Osteocyte (in vitro differentiated cells): ENCODE measurements at places on chromosomes 2 and 18.

DNA sequence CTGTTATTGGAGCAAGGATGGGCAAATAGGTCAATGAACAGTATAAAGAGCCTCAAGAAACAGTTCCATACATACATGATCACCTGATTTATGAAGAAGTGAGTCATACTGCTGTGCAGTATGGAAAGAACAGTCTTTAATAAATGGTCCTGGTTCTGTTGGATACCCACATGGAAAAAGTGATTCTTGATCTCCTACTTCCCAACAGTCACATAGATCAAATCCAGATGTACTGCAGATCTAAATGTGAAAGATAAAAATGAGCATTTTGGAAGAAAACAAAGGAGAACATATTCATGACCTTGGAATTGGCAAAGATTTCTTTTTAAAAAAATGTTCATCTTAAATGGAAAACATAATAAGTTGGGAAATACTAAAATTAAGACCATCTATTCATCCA is 75.8 kb downstream of the CCDC148 start:
- no peak for DNase-seq

DNA sequence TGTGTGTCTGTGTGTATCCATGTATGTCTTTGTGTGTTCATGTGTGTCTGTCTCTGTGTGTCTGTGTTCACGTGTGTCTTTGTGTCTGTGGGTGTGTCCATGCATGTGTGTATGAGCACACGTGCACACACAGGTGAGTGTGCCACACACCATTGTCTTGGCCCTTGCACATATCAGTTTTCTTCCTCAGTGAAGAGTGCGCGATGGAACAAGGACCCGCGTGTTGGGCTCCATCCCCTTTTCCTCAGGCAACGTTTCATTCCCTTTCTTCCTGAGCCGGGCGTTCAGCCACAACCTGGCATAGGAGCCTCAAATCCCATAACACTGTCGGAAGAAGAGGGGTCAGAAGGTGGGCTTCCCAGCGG is 74.3 kb downstream of the PTGR3 start:
- DNase-seq: no peak

GRCh38 chr2:51673628-51674027 is 641.7 kb upstream of the NRXN1 start:
- no peak for DNase-seq

DNA sequence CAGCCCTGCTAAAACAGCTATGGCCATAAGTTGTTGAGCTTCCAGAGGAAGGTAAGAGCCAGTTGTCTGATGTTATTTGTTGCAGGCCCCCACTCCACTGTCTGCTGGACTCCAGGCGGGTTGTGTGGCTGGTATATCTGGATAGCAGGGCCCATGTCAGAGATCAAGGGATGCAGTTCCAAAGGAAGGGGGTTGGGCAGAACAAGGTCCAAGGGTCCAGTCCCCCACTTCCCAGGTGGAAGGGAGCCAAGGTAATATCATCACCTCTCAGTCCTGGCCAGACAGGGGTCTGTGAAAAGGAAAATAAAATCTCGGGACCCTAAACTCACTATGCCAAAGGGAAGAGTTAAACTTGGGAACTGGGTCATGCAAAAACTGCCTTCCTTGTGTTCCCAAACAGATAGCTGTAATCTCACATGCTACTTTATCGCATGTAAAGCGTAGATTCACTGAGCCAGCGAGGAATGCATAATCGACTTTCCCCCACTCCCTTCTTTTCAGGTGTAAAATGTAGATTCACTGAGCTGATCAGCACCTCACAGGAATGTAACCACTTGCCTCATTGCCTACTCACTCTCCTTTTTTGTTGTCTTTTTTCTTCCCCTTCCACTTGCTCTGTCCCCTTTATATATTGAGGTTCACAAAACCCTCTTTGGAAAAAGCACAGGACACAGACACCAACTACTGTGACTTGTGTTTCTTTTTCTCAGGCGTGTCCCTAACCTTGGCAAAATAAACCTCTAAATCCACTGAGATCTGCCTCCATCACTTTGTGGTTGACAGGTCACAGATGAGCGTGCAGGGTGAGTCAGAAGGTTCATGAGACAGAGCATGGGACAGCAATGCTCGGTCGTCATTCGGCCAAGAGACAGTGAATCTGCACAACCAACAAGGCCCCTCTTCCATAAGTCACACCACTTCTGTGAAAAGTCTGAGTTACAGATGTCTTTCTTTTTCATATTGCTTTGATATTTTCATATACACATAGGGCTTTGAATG is 255.3 kb upstream of the SIX2 start:
- DNase-seq: no peak

- DNase-seq: peak; percentile 2
These were observed 292.8 kb downstream of the EN1 start for GRCh38 chr2:118554616-118555015.

- peak; percentile 87 for DNase-seq
These were observed 681 bp upstream of the ROCK2 start for GRCh38 chr2:11344956-11345677.

DNA sequence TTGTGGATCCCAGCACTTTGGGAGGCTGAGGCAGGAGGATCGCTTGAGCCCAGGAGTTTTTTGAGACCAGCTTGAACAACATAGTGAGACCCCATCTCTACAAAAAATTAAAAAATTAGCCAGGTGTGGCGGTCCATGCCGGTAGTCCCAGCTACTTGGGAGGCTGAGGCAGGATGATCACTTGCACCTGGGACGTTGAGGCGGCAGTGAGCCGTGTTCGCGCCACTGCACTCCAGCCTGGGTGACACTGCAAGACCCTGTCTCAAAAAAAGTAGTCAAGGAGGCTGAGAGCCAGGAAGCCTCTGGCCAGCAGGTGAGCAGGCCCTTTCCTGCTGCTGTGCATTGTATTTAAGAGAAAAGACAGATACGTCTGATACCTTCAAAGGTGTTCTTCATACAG is 11.1 kb upstream of the PROC start:
- DNase-seq: no peak

GRCh38 chr2:28438532-28439063 is 45.9 kb downstream of the FOSL2 start:
- no peak for DNase-seq

- no peak for DNase-seq
These were observed 1102.8 kb upstream of the KLHL29 start for GRCh38 chr2:22282220-22282619.

- no peak for DNase-seq
These were observed 92.1 kb downstream of the SMAD7 start for GRCh38 chr18:48858676-48859075.

- no peak for DNase-seq
These were observed 106.8 kb downstream of the ASAP2 start for GRCh38 chr2:9313443-9313842.

DNA sequence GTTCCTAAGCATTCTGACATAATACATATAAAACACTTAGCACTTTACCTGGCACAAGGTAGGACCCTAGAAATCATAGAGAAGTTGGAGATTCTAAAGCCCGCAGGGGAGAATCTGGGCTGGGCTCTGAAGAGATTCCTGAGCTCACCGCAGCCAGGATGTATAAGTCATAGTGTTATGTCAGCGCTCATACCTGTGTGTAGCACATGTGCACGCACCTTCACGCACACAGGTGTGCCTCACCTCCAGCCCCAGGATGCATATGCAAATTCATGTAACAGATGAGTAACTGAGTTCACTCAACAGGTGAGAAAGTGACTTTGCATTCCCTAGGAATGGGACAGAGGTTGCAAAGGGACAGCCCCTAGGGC is 7.9 kb upstream of the SDC1 start:
- peak; percentile 54 for DNase-seq

DNA sequence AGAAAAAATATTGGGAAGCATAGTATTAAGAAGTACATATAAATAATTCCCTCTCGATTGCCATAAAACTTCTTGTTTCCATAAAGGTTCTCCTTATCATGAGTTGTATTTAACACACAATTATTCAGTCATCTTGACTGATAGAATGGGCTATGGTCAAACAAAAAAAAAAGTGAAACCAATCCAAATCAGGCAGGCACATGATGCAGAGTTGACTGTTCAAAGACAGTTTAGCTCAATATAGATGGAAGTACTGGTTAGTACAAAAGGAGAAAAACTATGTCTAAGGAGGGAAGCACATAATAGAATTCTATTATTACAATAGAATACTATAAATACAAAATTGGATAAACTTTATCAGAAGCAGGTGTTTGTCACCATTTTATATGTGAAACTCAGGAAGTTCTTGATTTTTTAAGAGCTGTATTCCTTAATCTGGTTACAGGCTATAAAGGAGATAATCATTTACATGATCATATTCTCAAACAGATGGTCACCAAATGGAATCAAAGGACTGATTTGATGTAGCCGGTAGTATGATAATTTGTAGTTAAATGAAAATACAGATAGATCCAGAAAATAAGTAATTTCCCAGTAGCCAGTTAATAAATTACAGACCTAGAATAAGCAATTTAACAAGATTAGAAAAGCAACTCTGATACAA is 18.2 kb upstream of the CALCRL start:
- DNase-seq: no peak

- DNase-seq: no peak
These were observed 263.2 kb downstream of the MEIS1 start for GRCh38 chr2:66698091-66698490.

- peak; percentile 91 for DNase-seq
These were observed 137.6 kb downstream of the COPS8 start for GRCh38 chr2:237223201-237223861.

DNA sequence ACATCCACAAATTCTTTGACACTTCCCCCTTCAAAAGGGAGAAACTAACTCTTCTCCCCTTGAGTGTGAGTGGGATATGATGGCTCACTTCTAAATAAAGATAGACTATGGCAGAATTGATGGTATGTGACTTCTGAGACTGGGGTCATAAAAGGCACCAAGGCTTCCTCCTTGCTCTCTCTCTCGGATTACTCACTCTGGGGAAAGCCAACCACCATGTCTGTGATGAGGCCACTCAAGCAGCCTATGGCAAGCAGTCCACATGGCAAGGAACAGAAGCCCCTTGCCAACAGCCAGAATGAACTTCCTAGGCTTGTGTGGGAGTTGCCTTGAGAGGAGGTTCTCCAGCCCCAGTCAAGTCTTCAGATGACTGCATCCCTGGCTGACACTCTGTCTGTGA is 43.6 kb downstream of the KIAA2012 start:
- no peak for DNase-seq

- no peak for DNase-seq
These were observed 45.3 kb downstream of the RBKS start for GRCh38 chr2:27844821-27845255.

DNA sequence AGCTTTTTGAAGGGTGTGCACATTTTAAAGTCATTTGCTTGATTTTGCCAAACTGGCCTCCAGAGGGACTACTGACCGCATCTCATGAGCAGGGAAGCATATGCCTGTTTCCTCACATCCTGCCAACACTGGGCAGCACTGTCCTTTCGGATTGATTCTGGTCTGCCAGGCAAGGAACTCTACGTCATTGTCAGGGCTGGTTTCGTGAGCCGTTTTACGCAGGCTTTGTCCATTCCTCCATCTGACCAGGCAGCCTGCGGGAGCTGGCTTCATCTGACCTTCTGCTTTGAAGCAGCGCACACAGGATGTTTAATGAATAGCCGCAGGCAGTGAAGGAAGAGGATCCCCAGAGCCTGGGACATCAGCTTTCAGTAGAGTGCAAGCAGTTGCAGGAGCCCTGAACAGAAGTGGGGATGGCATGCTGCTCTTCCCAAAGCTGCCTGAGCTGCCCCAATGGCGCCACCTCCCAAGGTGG is 46.3 kb upstream of the SEMA4C start:
- no peak for DNase-seq

GRCh38 chr2:3307901-3308300 is 69.7 kb downstream of the EIPR1 start:
- no peak for DNase-seq

DNA sequence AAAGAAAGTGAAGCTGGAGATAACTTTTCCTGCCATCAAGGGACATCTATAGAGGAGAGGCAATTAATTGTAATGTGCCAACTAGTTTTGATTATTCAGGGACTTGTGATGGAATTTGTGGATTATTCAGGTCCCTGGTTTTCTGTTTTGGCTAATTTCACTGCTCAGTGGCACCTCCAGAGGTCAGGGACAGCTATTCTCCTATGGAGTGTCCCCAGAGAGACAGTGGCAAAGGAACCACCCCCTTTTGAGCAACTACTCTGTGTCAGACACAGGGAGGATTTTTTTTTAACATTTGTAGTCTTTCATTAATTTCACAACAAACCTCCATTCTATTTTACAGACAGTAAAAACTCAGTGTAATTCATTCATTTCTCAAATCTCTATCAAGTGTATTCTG is 206.0 kb upstream of the SPRED2 start:
- DNase-seq: no peak

DNA sequence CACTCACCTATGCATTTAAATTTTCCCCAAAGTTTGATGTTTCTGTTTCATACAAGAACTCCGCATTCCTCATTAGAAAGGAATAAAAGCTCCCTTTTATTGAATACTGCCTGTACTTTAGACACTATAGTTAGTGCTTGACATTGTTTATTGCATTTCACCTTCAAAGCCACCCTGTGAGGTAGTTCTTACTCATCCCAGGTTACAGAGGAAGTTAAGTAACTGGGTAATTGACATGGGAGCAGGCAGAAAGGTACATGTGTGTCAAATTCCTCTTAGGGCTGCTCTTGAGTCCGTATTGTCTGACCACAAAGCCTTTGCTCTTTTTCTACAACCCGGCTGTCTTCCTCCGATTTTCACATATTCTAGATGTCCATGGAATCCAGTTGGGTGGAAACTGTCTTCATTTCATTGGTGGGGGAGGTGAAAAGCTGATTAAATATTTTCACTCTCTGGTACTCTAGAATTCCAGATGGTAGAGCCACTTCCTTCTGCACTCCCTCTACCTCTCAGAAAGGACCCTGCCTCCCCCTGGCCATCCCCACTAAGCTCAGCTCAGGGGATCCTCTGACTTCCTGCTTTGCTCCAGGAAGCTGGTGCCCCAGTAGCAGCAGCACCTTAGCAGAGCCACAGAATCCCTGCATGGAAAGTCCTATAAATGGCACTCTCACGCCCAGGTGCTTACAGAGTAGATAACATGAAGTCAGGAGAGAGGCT is 319.2 kb downstream of the LRATD1 start:
- no peak for DNase-seq

GRCh38 chr2:75367401-75367800 is 168.1 kb upstream of the TACR1 start:
- DNase-seq: no peak

DNA sequence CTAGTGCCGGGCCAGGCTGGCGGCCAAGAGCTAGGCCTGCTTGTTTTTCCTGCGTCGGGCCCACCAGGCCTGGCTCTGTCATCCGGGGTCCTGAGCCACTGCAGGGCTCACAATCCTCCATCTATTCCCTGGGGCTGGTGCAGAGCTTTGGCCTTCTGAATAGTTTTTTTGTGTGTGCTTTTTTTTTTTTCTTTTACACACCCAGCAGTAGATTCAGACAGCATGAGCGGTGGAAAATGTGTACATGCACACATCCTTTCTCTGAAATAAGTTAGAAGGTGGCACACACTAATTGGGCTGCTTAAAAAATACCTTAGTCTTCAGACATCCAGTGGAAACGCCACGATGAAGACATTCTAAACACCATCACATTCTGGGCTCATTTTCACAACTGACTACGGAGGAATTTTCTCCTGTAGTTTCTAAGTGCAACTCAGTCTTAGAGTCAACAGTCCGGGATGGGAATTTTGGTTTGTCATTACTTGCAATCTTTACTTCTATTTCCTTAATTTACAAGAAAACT is 6.1 kb downstream of the ZFP36L2 start:
- no peak for DNase-seq
